ENCODE measurements at places on chromosomes 7 and 10. TPM values are rescaled to one million over a fixed set of nuclear protein-coding genes. Genes with fewer than 3 reads are reported as not detected.

ANKRD7 gene
- 0.45 TPM for polyA plus RNA-seq

FGL2 gene
- polyA plus RNA-seq: 50.6 TPM

METTL27 gene
- 7.6 TPM for polyA plus RNA-seq

LRRN3 gene
- polyA plus RNA-seq: 7.1 TPM

ORC5 gene
- 17.4 TPM for polyA plus RNA-seq

MEOX2 gene
- polyA plus RNA-seq: 3.3 TPM

C10orf62 gene
- 0.09 TPM for polyA plus RNA-seq

ACTR3C gene
- polyA plus RNA-seq: 6.1 TPM

EVX1 gene
- not detected for polyA plus RNA-seq

ABCB1 gene
- 7.0 TPM for polyA plus RNA-seq

MSS51 gene
- 3.6 TPM for polyA plus RNA-seq

TDRD1 gene
- 0.22 TPM for polyA plus RNA-seq

WDFY4 gene
- polyA plus RNA-seq: 3.5 TPM

TMEM130 gene
- polyA plus RNA-seq: 4.4 TPM

VTI1A gene
- 17.2 TPM for polyA plus RNA-seq

LRRC18 gene
- polyA plus RNA-seq: 0.24 TPM

EBF3 gene
- 7.5 TPM for polyA plus RNA-seq

FOXI2 gene
- polyA plus RNA-seq: not detected

GNAT3 gene
- polyA plus RNA-seq: 0.57 TPM

SFRP5 gene
- 25.0 TPM for polyA plus RNA-seq

CFAP70 gene
- 5.3 TPM for polyA plus RNA-seq

PRRT4 gene
- 0.73 TPM for polyA plus RNA-seq

FKBP6 gene
- polyA plus RNA-seq: 0.04 TPM

AHR gene
- 37.9 TPM for polyA plus RNA-seq

SCD gene
- polyA plus RNA-seq: 30.4 TPM

PAOX gene
- 9.8 TPM for polyA plus RNA-seq

OR6B1 gene
- polyA plus RNA-seq: not detected

ACSL5 gene
- polyA plus RNA-seq: 361 TPM

KIAA1549 gene
- 3.9 TPM for polyA plus RNA-seq

PILRA gene
- polyA plus RNA-seq: 5.8 TPM

ZSWIM8 gene
- 146 TPM for polyA plus RNA-seq

POLR2J2 gene
- 4.4 TPM for polyA plus RNA-seq

NIPSNAP2 gene
- polyA plus RNA-seq: 58.1 TPM

TRIM56 gene
- polyA plus RNA-seq: 25.6 TPM

SFRP4 gene
- 0.79 TPM for polyA plus RNA-seq

ELAPOR2 gene
- polyA plus RNA-seq: 8.2 TPM

UNCX gene
- polyA plus RNA-seq: not detected

TBX20 gene
- polyA plus RNA-seq: not detected

FXYD4 gene
- not detected for polyA plus RNA-seq

PRKAR2B gene
- polyA plus RNA-seq: 16.3 TPM
